A549 treated with GW870086 at 1 μM for 4 hours (cell line): ENCODE measurements at places on chromosomes 3 and 15. TPM values are rescaled to one million over a fixed set of nuclear protein-coding genes. Genes with fewer than 3 reads are reported as not detected.

Gene APOD
- 0.79 to 1.2 TPM (median 0.87 TPM) in 5 replicates for total RNA-seq

Gene UPK1B
- total RNA-seq, result 9.3 to 14.5 TPM (median 12.9 TPM) in 5 replicates

Gene GPR149
- total RNA-seq, result not detected in 5 replicates

Gene HESX1
- total RNA-seq, result 0.21 to 0.75 TPM (median 0.35 TPM) in 4 of 5 replicates, not detected in the other

Gene FSD2
- total RNA-seq, result not detected in 5 replicates

Gene THRB
- total RNA-seq, result 1.1 to 1.4 TPM (median 1.3 TPM) in 5 replicates
